ENCODE measurements at places on chromosomes 4 and X.

- no peak for DNase-seq
Observed at GRCh38 chr4:99754756-99755155, 61.9 kb upstream of the DAPP1 start.

- no peak for DNase-seq
Observed at GRCh38 chr4:88697141-88697540, 488 bp downstream of the NAP1L5 start.

DNA sequence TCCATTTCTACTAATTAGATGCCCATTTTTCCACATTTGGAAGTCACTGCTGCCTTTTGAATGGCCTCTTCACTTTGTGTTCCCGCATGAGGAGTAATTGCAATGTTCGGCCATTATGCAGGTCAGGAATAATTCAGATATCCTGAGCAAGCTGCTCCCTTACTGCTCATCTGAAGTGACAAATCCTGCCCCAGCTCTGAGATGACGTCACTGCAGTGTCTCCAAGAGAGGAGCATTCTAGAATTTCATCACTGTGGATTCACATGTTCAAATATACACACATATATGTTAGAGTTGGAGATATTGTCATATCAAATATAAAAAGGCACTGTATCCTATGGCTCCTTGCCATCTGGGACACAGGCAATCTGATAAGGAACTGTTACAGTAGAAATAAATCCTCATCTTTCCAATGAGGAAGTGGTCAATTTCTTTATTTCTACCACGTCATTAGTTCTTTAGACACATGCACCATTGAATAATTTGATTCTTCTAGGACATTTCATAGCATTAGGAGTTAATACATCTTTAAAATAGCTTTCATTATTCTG, 706.9 kb upstream of the TENM3 start:
- DNase-seq: no peak

DNA sequence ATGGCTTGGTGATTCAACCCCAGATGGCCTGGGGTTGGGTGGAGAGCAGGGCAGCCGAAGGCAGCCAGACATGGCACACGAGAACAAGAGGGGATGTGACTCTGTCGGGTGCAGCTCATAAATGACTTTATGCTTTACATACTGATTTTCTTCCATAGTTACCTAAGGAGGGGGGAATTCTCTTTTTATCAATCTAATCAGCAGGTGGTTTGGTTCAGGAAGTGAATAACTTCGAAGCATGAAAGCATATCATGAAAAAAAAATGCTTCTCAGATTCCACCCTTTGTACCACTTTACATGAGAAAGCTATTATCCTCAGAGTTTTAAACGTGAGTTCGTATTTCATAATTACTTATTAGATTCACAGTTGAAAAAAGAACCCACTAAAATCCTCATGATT, 908.9 kb upstream of the LCORL start:
- DNase-seq: no peak

DNA sequence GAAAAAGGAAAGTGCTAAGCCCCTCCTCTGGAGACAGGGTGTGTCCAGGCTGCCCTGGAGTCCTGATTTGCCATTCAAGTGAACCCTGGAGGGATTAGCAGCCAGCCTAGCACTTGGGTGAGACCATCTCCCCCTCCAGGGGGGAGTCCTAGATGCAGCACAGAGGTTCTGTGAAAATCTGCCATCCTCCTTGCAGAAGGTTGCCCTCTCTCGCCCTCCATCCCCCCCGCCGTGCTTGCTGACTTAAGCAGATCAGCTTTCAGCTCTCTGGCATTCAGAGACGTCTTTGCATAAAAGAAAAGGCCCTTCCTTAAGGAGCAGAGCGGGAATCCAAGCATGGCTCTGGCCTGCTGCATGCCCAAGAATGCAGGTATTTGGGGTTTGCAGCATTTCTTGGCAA, 102.1 kb upstream of the SCML1 start:
- DNase-seq: no peak

DNA sequence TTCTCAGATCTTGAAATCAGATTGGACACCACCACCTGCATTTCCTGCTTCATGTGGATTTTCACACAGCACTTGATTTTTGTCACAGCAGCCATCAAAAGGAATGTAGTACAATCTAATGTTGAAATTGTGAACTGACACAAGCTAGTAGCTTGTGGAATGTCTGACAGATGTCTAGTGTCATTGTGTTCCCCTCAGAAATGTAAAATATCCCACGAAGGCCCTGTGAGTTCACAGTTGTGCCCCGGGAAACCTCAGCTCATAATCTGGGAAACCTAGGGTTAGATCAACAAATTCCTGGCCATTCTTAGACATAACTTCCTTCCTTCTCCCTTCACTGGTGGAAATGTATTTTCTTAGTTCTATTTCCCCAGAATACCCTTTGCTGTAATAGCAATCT, 205.7 kb downstream of the AR start:
- DNase-seq: no peak

- DNase-seq: no peak
Observed at GRCh38 chr4:163748449-163748848, 254.0 kb downstream of the TMA16 start.

DNA sequence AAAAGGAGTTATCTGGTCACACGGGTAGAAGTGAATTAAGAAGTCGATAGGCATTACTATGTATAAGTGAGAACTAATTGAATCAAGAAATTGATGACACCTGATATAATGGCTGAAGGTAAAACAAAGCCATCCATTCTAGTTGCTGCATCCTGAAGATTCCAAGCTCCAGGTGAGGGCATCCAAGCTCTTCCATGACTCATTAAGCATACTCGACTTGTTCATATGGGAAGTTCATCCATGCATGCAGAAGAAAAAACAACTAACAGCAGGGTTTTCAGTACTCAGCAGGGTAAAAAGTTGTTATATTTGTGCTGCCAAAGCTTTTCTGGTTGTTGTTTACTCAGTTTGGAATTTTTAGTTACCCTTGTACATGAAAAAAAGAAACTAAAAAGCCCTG, 508.0 kb upstream of the CXorf51A start:
- DNase-seq: no peak

DNA sequence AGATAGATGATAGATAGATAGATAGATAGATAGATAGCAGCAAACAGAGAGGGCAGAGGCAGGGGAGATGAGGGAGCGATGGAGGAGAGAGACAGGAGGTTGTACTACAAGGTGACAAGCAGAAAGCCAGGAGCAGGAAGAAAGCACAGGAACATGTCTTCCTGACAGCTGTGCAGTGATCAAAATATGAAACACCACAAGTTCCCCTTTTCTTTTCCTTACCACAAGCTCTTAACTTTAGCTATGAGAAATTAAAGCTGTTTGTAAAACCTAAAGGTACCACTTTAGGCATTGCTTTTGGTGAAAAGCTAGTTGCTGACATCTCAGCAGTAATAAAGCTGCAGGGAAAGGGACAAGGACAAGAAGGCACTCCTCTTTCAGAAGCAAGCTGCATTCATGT, 9.1 kb upstream of the MAGED4B start:
- no peak for DNase-seq

DNA sequence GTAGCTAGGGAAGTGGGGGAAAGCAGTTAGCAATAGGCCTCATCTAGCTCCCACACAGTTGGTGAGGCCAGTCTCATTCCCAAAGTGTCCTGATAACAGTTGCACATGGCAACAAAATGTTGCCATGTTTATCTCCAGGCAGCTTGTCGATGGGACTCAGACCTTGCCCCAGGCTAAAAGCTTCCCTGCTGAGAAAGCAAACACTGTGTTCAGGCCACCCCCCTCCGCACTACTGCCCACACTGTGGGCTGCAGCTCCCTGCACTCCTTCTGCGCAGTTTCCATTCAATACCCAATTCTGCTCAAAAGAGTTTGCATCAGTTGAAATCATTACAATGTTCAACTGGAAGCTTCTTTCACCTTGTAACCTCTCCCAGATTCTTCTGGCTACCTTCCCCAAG, 287.8 kb upstream of the GK2 start:
- DNase-seq: no peak

GRCh38 chr4:161767116-161767515, 396.7 kb downstream of the FSTL5 start:
- DNase-seq: no peak

DNA sequence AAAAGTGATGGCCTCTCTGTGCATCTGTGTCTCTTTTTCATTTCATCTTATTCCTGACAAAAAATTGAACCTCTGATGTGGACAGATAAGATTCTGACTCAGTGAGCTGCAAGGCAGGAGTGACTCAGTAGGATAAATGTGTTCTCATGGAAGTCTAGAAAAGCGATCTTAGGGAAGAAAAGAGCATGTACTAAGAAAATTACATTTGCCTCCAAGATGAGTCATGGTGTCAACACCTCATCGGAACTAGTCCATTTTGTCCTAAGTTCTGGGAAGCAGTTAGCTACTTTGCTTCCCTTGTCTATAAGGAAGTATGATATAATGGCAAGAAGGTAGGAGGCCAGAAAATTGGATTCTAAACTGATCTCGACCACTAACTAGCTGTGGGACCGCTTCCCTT, 83.5 kb upstream of the AFF2 start:
- no peak for DNase-seq

- DNase-seq: no peak
Observed at GRCh38 chr4:82555276-82555675, 6.5 kb downstream of the TMEM150C start.

- DNase-seq: no peak
Observed at GRCh38 chr4:40200875-40201801, 4.3 kb downstream of the RHOH start.

GRCh38 chr4:25878676-25879075, 15.9 kb upstream of the SEL1L3 start:
- no peak for DNase-seq
